ENCODE measurements at places on chromosomes 4 and X.

DNA sequence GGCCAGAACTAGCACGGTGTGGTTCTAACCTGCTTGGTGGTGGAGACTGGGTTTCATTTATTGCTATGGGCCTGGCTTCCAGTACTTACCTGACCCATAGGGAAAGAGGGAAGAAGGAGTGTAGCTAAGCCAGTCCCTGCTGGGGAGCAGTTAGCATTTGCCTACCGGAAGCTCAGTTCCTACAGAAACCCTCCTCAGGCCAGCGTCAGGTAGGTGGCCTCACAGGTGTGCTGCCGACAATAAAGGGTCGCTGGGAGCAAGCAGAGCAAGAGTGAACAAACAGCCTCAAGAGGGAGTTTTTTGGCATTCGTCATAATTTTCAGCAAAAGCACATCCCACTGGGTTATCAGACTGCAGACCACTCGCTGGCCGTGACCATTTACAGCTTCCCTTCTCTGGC lies 740.6 kb upstream of the TENM3 start:
- DNase-seq: no peak

GRCh38 chr4:34371676-34372075 lies 1872.6 kb downstream of the ARAP2 start:
- DNase-seq: no peak

GRCh38 chrX:66176134-66176533 lies 12.1 kb downstream of the HEPH start:
- no peak for DNase-seq

GRCh38 chr4:40577588-40578253 lies 51.9 kb downstream of the RBM47 start:
- no peak for DNase-seq

DNA sequence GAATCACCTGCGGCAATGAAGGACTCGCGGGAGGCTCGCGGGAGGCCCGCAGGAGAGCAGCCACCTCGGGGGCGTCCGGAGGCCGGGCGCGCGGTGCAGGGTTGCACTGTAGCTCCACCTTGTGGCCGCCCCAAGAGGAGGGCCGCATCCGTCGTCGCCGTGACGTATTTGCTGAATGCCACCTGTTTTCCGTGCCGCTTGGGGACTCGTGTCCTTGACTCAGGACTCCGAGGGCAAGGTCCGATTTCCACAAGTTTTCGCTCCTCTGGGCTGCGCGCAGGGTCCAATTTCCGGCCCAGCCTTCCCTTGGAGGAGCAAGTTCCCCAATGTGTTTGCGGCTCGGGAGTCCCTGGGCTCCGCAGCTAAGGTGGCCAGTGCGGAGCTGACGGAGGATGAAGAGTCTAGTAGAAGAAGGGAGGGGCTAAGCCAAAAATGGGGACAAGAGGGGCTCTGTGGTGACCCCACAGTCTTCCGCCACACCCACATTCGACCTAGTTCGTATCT lies 10.7 kb upstream of the DLG3 start:
- DNase-seq: peak; percentile 66

GRCh38 chr4:55865228-55865806 lies 11.9 kb downstream of the EXOC1 start:
- peak; percentile 66 for DNase-seq

DNA sequence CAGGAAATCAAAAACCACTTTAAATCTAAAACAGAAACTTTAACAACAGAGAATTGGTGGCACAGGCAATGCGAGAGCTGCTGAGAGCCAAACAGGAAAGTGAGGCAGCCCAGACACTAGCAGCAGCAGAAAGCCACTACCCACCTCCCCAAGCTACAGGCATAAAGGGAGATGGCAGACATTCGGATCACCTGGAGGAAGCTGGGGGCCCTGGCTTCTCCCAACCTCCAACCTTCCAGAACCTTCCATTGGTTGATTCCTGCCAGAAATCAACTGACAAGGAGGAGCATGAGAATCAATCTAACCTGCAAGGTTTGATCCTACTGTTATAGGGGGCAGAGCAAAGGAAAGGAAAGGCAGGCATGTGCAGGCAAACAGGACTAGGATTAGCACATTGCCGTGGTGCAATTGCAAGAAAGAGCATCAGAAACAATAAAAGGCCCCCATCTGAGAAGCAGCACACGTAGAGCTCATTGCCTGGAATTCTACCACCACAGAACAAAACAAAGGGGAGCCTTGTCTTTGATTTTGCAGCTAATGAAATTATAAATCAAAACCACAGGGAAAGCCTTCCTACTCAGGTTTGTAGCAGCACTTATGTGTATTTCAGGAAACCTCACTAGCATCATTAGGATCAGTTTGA lies 427.3 kb upstream of the RASGEF1B start:
- DNase-seq: no peak
